SK-N-MC (cell line): ENCODE measurements at places on chromosomes 4 and X.

DNA sequence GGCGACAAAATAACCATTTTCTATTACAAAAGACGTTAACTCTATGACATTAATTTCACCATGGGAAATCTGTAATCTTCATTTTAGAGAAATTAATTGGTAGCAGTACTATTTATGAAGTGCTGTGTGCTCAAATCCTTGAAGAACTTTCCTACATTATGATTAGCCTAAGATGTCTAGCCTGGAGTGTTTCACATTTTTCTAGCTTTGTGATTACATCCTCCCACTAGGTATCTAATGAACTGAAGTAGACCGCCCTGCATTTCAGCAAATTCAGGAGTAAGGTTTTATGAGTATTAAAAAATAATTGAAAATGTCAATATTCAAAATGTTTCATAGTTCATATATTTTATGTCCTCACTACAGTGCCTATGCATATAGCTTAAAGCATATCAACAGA, 713.1 kb downstream of the CCSER1 start:
- no peak for DNase-seq

- DNase-seq = no peak
Measured at GRCh38 chr4:1741208-1741607, 19.9 kb downstream of the TACC3 start.

DNA sequence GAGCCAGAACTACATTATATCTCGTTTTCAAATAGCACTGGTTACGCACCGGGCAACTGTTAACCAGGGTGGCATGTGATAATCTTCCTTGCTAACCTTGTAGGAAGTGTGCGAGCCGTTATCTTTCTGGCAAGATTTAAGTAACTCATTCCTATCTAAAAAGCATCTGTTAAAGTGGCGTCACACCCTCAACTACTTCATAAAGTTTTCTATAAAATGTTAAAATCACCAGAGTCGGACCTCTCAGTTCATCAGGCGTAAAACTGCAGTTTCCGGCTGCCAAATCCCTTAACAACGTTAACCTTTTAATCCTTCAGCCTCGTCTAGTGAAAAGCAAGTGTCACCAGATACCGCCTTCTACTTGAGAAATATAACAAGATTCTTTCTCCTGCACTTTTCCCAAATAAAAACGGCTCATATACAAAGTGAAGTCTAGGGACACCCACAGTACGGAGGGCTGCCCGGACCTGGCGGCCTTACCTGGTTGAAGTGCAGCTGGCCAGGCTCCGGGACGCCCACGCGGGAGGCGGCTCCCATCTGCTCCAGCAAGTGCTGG, 1.2 kb downstream of the SLC39A8 start:
- DNase-seq = no peak

DNA sequence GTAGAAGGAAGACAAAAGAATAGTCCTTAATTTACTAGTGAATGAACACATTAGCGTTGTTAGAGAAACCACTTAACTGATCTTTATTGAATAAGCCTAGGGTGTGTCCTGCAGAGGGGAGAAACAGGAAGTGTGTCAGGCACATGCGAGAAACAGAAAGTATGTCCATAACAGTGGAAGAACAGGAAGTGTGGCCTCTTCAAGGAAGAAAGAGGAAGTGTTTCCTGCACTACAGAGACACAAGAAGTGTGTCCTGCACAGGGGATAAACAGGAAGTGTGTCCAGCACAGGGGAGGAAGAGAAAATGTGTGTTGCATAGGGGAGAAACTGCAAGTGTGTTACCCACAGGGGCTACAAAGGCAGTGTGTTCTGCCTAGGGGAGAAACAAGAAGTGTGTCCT, 539.6 kb upstream of the PRKX start:
- no peak for DNase-seq

DNA sequence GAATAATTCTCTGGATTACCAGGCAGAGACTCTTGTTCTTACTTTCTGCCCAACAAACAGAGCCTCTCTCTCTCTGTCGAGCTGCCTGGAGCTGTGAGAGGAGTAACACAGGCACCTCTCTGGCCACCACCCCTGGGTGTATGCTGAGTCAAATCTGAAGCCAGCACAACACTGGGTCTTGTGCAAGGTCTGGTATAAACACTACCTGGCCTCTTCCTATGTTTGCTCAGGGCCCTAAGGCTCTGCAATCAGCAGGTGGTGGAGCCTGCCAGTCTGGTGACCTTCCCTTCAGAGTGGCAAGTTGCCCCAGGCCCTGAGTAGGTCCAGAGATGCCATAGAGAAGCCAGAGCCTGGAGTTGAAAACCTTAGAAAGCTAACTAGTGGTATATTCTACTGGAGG, 139.9 kb downstream of the CPXCR1 start:
- DNase-seq = no peak

DNA sequence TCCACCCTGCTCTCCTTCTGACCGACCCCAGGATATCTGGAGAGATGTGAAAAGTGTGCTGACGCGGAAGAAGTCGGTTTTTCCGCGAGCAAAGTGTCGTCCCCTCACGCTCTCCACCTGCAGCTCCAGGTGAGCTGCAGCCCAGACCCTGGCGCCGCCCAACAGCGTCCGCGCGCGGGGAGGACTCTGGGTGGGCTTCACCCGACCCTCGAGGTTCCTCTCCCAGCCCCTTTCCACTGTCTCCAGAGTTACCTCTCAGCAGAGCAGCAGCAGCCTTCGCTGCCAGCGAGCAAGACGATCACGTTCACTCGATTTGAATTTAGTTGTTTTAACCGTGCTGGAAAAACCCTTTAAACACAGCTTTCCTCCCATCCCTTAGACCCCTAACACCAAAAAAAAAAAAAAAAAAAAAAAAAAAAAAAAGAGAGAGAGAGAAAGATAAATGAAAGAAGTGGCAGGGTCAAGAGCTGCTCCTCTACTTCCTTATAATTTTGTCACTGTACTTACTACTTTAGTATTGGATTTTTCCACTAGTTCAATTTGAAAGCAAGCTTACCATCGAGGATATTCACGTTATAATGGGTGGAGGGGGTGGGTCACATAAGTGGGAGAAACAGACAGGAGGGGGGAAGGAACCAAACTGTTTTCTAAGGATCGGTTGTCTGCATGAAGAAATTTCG, 758 bp upstream of the NR3C2 start:
- no peak for DNase-seq

DNA sequence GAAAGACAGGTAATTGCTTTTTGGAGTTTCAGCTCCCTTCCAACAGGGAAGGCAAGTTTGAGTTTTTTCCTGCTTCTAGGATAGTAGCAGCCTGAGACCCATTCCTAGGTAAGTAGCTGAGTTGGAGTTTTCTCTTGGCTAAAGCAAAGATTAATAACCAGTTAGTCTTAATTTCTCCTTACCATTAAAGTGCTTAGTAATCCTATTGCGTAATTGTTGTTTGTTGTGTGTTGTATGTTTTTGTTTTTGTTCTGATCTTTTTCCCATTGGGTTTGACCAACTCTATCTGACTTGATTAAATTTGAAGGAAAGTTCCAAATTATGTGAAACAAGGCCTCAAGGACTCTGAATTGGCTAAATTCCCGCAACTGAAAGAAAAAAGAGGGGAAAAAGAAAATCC, 83.5 kb downstream of the TBX22 start:
- no peak for DNase-seq

GRCh38 chr4:117957571-117957970, 76.7 kb upstream of the NDST3 start:
- DNase-seq = no peak
